ENCODE measurements at places on chromosomes 12 and 14.

DNA sequence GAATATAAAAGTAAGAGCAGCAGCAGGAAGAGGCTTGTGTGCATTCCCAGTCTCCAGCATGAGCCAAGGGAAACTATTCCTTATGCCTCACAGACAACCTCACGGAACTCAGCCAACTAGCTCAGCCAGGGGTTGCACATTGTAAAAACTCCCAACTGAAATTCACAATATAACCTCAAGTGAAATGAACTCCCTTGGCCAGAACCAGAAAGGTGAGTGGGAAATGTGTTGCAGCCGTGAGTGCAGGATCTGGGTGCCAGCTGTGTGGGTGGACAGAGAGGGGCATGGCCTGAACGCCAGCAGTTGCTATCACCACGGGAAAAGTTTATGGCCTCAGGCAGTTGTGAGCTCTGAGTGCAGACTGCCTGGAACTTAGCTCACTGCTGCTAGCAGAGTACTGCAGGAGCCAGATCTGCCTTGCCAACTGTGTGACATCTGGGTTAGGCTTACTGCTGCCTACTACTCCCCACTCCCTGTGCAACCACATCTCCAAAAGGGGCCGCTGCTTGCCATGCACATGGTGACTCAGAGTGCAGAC, 2.3 kb upstream of the CLEC1A start:
- DNase-seq = no peak

- no peak for DNase-seq
Observed at GRCh38 chr12:19757317-19757877, 318.1 kb downstream of the AEBP2 start.

- no peak for DNase-seq
Observed at GRCh38 chr14:61565836-61566536, 129.3 kb upstream of the HIF1A start.

GRCh38 chr14:90777830-90778485, 38.3 kb downstream of the TTC7B start:
- DNase-seq = no peak

- DNase-seq = no peak
Observed at GRCh38 chr12:125159702-125160101, 94.5 kb downstream of the AACS start.

Measured in germinal center (tissue), 1 donor.